ENCODE measurements at places on chromosomes 4 and X.

- no peak for DNase-seq
Measured at GRCh38 chr4:181909368-181909767, 333.8 kb upstream of the TENM3 start.

- no peak for DNase-seq
Measured at GRCh38 chr4:161291222-161291621, 872.6 kb downstream of the FSTL5 start.

GRCh38 chr4:77701121-77701520, 95.5 kb downstream of the CXCL13 start:
- DNase-seq: no peak

DNA sequence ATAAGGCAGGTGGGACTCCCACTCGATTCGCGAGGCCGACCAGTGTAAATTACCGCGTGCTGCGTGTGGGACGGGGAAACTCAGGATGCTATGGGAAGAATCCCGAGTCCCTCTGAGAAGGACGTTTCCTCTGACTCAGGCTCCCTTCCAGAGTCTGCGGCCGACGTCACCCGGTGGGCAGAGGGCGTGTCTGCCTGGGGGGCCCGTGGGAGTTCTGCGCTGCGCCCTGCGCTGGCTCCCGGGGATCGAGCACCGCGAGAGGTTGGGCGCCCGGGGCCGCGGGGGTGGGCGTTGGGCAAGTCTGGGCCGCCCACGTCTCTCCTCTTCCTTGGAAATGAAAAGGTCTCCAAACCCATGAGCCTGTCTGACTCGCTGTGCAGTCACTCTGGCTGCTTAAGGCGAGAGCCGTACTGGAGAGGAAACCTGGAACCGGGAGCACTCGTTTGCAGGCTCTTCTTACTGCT, 568 bp downstream of the NIPAL1 start:
- no peak for DNase-seq

- no peak for DNase-seq
Measured at GRCh38 chr4:144451766-144452450, 194.0 kb upstream of the HHIP start.

- DNase-seq: no peak
Measured at GRCh38 chr4:174307694-174308093, 24.0 kb downstream of the CEP44 start.

DNA sequence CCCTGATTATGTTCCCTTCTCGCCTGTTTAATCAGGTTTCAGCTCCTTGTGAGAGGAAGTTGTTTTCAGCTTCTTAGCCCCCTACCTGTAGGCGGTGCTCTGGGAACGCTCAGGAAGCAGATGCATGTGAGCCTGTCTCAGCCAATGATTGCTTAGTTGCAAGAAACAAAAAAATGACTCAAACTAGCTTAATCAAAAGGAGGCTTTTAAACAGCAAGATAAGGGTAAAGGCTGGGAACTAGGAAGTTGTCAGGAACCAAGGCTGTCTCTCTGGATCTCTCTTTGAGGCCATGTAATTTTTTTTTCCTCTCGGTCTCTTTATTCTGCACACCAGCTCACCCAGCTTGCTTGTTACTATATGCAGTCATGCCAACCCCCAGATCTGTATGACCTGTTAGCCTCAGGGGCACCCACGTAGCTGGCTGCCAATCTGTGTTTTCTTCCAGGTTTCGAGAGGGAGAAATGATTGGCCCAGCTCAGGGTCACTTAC, 109.1 kb downstream of the PTTG2 start:
- peak; percentile 18 for DNase-seq

DNA sequence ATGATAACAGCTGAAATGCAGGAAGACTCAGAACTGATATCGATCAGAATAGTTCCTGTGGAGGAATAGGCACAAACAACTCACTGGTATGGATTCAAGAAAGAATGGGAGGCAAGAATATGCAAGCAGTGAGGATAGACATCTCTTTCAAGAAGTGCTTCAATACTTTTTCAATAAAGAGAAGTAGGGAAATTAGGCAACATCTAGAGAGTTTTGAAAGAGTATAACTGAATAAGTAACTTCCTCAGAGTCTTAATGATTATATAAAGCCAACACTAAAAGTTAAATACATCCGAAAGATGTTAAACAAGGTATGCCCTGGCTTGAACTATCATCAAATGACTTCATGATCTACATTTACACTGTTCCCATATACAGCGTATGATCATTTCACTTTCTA, 1443.0 kb downstream of the PCDH7 start:
- no peak for DNase-seq

DNA sequence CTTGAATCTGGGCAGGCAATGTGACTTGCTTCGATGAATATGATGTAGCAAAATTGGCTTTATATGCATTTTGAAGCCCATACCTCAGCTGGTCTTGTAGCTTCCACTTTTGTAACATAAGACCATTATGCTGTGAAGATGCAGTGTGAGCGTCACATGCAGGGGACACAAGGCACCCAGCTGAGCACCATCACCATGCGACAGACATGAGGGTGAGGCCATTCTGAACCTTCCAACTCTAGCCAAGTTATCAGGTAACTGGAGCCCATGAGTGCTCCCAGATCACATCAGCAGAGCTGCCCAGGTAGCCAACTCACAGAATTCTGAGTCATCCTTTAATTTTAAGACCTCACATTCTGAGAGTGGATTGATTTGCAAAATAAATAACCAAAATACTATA, 705.9 kb downstream of the FSTL5 start:
- no peak for DNase-seq

- DNase-seq: no peak
Measured at GRCh38 chr4:33537527-33537926, 2706.8 kb downstream of the ARAP2 start.

- DNase-seq: no peak
Measured at GRCh38 chr4:152836936-152837335, 57.2 kb downstream of the ARFIP1 start.

- DNase-seq: no peak
Measured at GRCh38 chrX:45778616-45779015, 577.9 kb upstream of the DIPK2B start.
